ENCODE measurements at places on chromosomes 7 and 10. TPM values are rescaled to one million over a fixed set of nuclear protein-coding genes. Genes with fewer than 3 reads are reported as not detected.

Gene HNRNPH3
- 14.7 TPM for total RNA-seq

Gene TMEM178B
- total RNA-seq: not detected

Gene TMEM176A
- total RNA-seq: not detected

Gene EGFR
- 99.8 TPM for total RNA-seq

Gene FAM221A
- total RNA-seq: 1.1 TPM

Gene CACNB2
- total RNA-seq: 0.14 TPM

Gene CXCL12
- total RNA-seq: 1.6 TPM

Gene ZNF479
- total RNA-seq: not detected

Gene CTTNBP2
- not detected for total RNA-seq

Gene MOGAT3
- total RNA-seq: not detected

Gene MUC12
- 0.43 TPM for total RNA-seq

Gene PIP
- total RNA-seq: not detected

Gene VPS26A
- total RNA-seq: 53.8 TPM

Gene CALML5
- not detected for total RNA-seq

Gene NMT2
- total RNA-seq: 25.6 TPM

Gene HOXA3
- total RNA-seq: 2.3 TPM

Gene GPR146
- total RNA-seq: 0.14 TPM

Gene MMD2
- total RNA-seq: not detected

Gene ACBD7
- not detected for total RNA-seq

Gene ZNF503
- 8.3 TPM for total RNA-seq

Gene PLCE1
- 0.29 TPM for total RNA-seq

Gene DEPP1
- total RNA-seq: 3.6 TPM

Gene SHH
- total RNA-seq: not detected

Gene GHRHR
- not detected for total RNA-seq

Gene SRRM3
- 0.66 TPM for total RNA-seq

Gene CUL2
- total RNA-seq: 48.1 TPM

Gene VPS37D
- total RNA-seq: 2.0 TPM

Gene ATP6V0E2
- 15.8 TPM for total RNA-seq

Gene FGF8
- total RNA-seq: not detected

Gene DOCK4
- total RNA-seq: 12.5 TPM

Gene ANKRD7
- total RNA-seq: 0.22 TPM

Gene GNGT1
- not detected for total RNA-seq

Gene GNAT3
- not detected for total RNA-seq

Gene PDZD7
- total RNA-seq: 0.57 TPM

Gene SEMA3C
- total RNA-seq: 223 TPM

Gene SLC18A3
- not detected for total RNA-seq

Gene AUTS2
- 1.4 TPM for total RNA-seq

Gene MMRN2
- total RNA-seq: 2.0 TPM

Gene GTF2IRD1
- total RNA-seq: 16.5 TPM

Gene PLXDC2
- total RNA-seq: 4.6 TPM

Gene FAM25A
- not detected for total RNA-seq

Gene IFIT1B
- not detected for total RNA-seq

Gene FRAT2
- total RNA-seq: 3.9 TPM

Gene CARD11
- 0.88 TPM for total RNA-seq

Gene DPYSL4
- 5.7 TPM for total RNA-seq

Gene C7orf57
- total RNA-seq: under 0.01 TPM

Gene EPO
- total RNA-seq: not detected

Gene BAG3
- 23.6 TPM for total RNA-seq

Gene DKK1
- 101 TPM for total RNA-seq

Gene ACTR3C
- total RNA-seq: 2.0 TPM

Gene PPP1R17
- not detected for total RNA-seq

Gene DOCK1
- 84.5 TPM for total RNA-seq

Gene BET1
- 29.9 TPM for total RNA-seq

Gene SCD
- total RNA-seq: 200 TPM

Gene MSMB
- not detected for total RNA-seq
